Effector memory CD4-positive, alpha-beta T cell (primary cell): ENCODE measurements at places on chromosomes 3 and 15.

- no peak for DNase-seq
Measured at GRCh38 chr3:9491506-9491905, 62.1 kb downstream of the LHFPL4 start.

GRCh38 chr15:62844564-62845240 is 197.8 kb upstream of the TPM1 start:
- no peak for DNase-seq

DNA sequence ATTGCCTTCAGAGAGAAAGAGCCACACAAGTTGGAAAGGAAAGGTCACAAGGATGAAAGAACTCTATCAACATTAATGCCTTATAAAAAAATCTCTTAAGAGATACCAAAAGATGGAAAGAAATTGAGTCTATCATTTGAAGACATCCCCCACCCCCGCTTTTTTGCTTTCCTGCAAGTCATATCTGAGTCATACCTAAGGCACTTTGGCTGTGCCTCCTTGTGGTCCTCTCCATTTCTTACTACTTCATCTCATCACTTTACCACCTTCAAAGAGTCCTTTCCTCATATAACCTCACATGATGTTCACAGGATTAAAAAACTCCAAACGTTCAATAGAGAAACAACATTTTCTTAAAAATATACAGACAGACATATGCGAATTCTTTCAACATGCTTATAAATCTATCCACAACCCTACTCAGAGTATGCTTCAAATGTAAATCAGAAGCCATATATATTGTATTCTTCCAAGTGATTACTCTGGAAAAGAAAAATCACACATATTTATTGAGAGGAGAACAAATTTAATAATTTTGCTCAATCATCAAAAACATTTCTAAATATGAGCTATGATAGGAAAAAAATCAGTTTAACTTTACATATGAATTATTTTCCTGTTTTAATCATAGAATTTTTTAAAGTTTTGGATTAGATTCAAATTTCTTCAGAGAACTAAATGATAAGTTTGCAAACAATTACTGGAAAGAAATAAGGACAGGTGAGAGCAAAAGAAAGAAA is 1003.9 kb upstream of the CFAP20DC start:
- no peak for DNase-seq

DNA sequence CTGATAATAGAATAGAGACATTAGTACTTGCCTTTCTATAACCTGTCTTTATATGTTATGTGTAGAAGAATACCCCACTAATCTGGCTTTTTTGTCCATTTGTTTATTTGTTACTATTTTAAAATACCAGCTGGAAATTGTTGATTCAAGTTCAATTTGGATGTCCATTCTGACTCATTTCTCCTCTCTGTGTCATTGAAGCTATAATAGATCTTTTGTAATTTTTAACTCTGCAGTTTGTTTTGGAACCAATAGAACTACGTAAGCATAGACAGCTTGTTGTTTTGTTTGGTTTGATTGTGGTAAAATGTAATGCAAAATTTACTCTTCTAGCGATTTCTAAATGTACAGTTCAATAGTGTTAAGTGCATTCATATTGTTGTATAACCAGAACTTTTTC is 390.4 kb downstream of the ZIC1 start:
- no peak for DNase-seq

- no peak for DNase-seq
Measured at GRCh38 chr3:36606871-36607765, 157.2 kb downstream of the DCLK3 start.

- DNase-seq = no peak
Measured at GRCh38 chr3:159924411-159924810, 64.2 kb upstream of the IL12A start.

GRCh38 chr3:169755488-169755887 is 9.4 kb downstream of the TERC start:
- DNase-seq = no peak

- no peak for DNase-seq
Measured at GRCh38 chr3:32315441-32315840, 76.2 kb upstream of the CMTM7 start.

- DNase-seq = no peak
Measured at GRCh38 chr15:27486051-27486450, 515.1 kb downstream of the GABRG3 start.

GRCh38 chr3:13772885-13773745 is 106.8 kb downstream of the WNT7A start:
- DNase-seq = no peak

DNA sequence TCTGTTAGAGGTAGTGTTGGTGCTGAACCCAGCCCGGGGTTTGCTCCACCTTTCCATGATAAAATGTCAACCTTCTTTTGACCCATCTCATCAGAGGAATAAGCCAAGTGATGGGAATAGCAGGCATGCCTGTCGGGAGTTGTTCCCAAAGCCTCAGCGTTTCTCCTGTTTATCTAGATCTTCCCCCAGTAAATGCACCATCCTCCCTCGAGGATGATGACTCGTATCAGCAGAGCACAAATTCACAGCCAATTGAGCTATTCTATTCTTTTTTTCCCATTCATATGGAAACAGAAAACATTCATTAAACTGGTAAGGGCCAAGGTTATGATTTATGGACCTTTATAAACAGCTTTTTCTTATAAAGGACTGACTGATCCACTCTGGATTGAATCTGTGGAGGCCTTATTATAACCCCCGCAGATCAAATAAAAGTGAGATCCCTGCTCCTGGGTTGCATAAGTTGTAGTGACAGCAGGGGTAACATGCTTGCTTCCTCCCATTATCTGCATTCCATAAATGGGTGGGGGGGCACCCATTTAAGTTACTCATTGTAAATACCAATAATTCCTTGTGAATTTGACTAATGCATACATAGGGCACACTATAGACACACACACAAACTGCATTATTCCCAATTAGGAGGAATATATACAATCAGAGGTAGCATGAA is 207.3 kb downstream of the PLCL2 start:
- DNase-seq = no peak

DNA sequence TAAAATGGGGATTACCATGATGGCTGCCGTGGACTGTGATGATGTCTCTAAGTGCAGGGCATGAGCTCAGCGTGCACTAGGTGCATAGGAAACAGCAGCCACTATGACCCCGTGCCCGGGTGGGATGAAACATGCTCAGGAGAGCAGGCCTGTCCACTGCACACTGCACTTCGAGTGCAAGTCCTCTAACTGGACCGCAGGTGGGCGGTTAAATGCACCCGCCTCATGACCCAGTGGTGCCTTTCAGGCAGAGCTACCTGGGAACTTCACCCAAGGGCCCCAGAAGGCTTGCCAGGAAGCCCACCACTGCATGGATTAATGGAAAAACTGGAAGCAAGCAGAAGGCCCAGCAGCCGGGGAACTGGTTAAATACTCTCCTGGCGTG is 34.0 kb downstream of the PRKCD start:
- no peak for DNase-seq

DNA sequence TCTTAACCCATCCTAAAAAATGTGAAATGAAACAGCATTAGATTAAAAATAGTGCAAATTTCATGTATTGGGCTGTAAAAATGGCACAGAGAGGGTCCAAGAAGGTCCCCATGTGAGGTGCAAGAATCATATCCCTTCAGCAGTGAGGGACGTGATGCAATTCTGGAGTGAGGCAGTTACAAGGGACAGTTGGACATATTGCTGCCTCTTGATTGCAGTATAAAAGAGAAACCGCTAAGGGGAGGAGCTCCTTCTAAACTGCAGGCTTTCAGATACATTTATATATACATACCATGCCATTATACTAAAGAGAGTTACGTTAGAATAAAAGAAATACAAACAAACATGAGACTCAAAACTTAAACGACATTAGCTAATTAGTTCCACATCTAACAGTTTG is 304.2 kb upstream of the CTNNB1 start:
- no peak for DNase-seq

- no peak for DNase-seq
Measured at GRCh38 chr3:42535981-42536784, 33.7 kb downstream of the VIPR1 start.

GRCh38 chr15:58770519-58770856 is 614 bp upstream of the MINDY2 start:
- DNase-seq = no peak

GRCh38 chr3:195863121-195864061 is 45.0 kb downstream of the TNK2 start:
- DNase-seq = peak; percentile 23

DNA sequence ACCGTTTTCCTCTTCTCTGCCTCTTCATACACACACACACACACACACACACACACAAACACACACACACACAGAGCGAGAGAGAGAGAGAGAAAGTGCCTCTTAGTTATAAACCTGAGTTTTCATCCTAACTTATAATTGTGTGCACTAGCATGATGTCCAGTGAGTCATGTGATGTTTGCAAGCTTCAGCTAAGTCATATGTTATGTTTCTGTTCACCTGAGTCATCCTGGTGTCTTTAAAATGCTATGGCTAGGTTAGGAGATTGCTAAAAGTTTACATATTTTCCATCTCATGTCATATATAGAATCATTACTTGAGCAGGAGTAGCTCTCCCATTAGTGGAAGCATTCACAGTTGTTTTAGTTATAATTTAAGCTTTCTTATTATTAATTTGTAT is 155.8 kb downstream of the EPHA6 start:
- no peak for DNase-seq

- DNase-seq = no peak
Measured at GRCh38 chr3:74423867-74424266, 190.6 kb downstream of the CNTN3 start.

DNA sequence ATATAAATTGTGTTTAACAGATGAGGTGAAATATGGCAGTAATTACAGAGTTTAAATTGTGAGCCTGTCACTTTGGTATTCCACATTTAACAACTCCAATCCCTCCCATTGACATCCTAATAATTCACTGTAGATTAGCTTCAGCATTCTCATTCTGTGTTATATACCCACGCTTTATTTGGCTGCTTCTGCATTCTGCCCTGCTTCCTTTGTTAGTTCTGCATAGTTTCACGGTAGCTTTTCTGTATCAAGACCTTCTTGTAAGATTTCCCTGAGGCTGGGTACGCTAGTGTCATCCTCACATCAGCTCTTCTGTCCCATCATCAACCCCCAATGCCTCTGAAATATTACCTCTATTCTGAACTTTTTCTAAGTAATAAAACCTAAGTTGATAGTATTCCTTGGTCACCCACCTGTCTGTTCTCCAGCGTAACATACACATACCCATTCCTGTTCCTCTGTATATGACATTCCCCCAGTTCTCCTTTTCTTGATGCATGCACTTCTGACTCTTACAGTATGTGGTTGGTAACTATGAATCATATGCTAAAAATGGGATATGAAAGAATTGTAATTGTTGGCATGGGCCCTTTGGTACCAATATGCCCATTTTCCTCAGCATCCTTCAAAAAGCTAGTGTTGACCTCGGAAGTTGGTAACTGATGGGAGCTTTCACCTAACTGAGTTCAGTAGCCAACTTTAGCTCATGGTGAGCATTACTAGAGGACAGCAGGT is 171.2 kb downstream of the KLHL25 start:
- DNase-seq = no peak

GRCh38 chr3:182738583-182739411 is 54.5 kb upstream of the ATP11B start:
- DNase-seq = no peak

- no peak for DNase-seq
Measured at GRCh38 chr3:174619239-174619638, 239.9 kb upstream of the NAALADL2 start.

DNA sequence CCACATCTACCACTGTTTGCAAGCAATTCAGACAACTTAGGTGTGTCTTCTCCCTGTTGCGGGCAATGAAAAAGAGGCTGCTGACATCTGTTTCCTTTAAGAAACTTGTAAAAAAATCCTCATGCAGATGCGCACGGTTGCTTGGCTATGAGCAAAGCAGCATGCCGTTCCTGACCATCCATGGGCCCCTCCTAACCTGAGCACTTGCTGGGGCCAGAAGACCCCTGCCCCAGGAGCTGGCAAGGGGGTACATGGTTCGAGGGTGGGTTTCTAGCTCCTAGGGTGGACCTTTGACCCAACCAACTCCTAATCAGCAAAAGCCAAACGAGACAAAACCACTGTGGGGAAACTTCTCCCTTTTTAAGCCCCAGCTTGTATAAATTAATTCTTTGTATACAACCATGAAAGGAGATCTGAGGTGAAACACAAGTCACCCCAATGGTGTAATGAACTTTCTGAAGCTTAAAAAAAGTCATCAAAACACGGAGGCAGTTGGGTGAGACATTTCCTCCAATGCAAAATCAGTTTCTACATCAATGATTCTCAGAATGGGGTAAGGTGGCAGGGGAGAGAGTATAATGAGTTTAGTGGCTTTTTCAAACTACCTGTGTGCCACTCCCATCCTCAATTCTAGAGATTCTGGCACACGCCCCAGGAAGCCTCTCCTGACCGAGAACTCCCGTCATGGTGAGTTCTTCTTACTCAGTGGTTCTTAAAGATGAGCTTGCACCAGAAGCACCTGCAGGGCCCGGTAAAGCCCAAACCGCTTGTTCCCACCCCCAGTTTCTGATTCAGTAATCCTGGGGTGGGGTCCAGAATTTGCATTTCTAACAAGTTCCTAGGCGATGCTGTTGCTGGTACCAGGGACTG is 44.1 kb downstream of the CPN2 start:
- DNase-seq = no peak

- no peak for DNase-seq
Measured at GRCh38 chr3:98763076-98763475, at the start of gene ST3GAL6. Gene ST3GAL6, plus strand, starts transcription at chr3:98763340. Its CDS starts 5,101 bp downstream, at chr3:98768441.

DNA sequence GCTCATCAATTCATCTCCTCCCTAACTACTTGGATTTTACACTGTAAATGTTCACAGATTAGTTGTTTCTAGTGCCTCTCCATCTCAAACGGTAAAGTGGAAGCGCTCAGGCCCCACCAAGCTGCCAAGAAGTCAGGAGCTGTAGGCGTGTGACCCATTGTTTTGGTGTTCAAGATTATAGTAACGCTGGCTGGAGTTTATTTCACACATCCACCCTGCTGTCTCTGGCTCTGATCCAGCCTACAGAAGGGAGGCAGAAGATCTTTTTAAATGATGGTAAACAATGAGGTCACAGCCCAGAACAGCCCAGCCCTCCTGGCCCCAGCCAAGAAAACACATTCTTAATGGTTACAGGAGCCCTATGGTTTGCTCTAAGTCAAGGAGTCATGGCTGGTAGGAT is 25.7 kb upstream of the GALNT15 start:
- DNase-seq = no peak

DNA sequence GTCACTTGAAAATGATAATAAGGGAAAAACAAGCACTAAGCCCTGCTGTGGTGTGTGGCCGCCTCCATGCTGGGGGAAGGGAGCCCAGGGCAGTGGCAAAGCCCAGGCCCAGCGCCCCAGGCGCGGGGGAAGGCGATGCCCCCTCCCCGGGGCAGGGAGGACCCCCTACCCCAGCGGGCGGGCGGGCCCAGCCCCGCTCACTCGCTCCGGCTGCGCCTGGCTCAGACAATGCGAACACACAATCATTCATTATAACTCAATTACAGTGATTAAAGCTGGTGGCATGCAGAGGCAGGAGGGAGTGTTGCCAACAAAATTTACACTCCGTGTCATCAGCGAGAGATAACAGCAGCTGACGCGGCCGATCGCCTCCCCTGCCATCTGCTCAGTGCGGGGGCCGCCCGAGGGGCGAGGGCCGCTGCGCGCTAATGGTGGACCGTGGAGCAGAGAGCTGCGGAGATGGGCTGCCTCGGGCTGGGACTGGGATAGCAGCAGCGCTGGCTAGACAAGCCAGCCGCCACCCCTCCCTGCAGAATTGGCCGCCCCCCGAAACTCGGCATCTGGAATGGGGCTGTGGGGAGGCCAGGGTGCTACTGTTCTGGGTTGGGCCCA is 64.1 kb downstream of the TLE3 start:
- no peak for DNase-seq

GRCh38 chr3:10306156-10306555 is 13.4 kb upstream of the GHRL start:
- no peak for DNase-seq
